A549 treated with ZK216348 at 1 μM for 4 hours (cell line): ENCODE measurements at places on chromosomes 16 and 17. TPM values are rescaled to one million over a fixed set of nuclear protein-coding genes. Genes with fewer than 3 reads are reported as not detected.

Gene SYT17
- 10.7 to 15.4 TPM (median 12.7 TPM) in 5 replicates for total RNA-seq

Gene CTRB2
- not detected in 5 replicates for total RNA-seq

Gene UTS2R
- not detected in 5 replicates for total RNA-seq

Gene C17orf50
- total RNA-seq = 0.38 to 0.56 TPM in 2 of 5 replicates, not detected in the others

Gene ASPHD1
- total RNA-seq = 12.4 to 27.0 TPM (median 23.7 TPM) in 5 replicates

Gene BCAS3
- 7.1 to 11.5 TPM (median 8.9 TPM) in 5 replicates for total RNA-seq

Gene WNT9B
- not detected in 5 replicates for total RNA-seq

Gene SRCIN1
- total RNA-seq = 0.84 to 4.3 TPM (median 2.4 TPM) in 5 replicates

Gene DDX28
- total RNA-seq = 14.9 to 20.1 TPM (median 18.7 TPM) in 5 replicates

Gene ASGR1
- 0.69 to 2.2 TPM (median 1.1 TPM) in 5 replicates for total RNA-seq

Gene UNC13D
- 3.3 to 7.1 TPM (median 5.1 TPM) in 5 replicates for total RNA-seq

Gene AOC2
- total RNA-seq = 1.1 to 2.5 TPM (median 1.9 TPM) in 5 replicates

Gene KAT8
- total RNA-seq = 32.5 to 46.4 TPM (median 43.1 TPM) in 5 replicates

Gene CACNA1G
- total RNA-seq = 1.9 to 5.0 TPM (median 4.9 TPM) in 5 replicates

Gene ZNF597
- total RNA-seq = 0.85 to 1.3 TPM (median 0.95 TPM) in 5 replicates

Gene SLC35B1
- 89.2 to 100 TPM (median 91.2 TPM) in 5 replicates for total RNA-seq

Gene CTCF
- 34.2 to 38.7 TPM (median 36.1 TPM) in 5 replicates for total RNA-seq

Gene CDH11
- total RNA-seq = 0.34 to 0.72 TPM (median 0.47 TPM) in 5 replicates
